ENCODE measurements at places on chromosomes 5 and 9. TPM values are rescaled to one million over a fixed set of nuclear protein-coding genes. Genes with fewer than 3 reads are reported as not detected.

CEMIP2 gene
- 39.7 TPM for total RNA-seq

GABRA6 gene
- total RNA-seq, result not detected

ALDOB gene
- not detected for total RNA-seq

FCN2 gene
- 1.0 TPM for total RNA-seq

TLE4 gene
- total RNA-seq, result 14.6 TPM

CD180 gene
- total RNA-seq, result 1.0 TPM

FAM153A gene
- not detected for total RNA-seq

ARL14EPL gene
- not detected for total RNA-seq

EPB41L4A gene
- total RNA-seq, result 21.4 TPM

WNK2 gene
- 4.7 TPM for total RNA-seq

STPG3 gene
- not detected for total RNA-seq

CYSTM1 gene
- total RNA-seq, result 3.1 TPM

PCDHB3 gene
- 1.6 TPM for total RNA-seq

SNX24 gene
- total RNA-seq, result 11.5 TPM

ZNF883 gene
- 3.1 TPM for total RNA-seq

RPL35 gene
- 2,732 TPM for total RNA-seq

PCSK1 gene
- not detected for total RNA-seq

RNF180 gene
- 2.6 TPM for total RNA-seq

INSL6 gene
- total RNA-seq, result not detected

SLC23A1 gene
- total RNA-seq, result not detected

HNRNPK gene
- total RNA-seq, result 446 TPM

PRLR gene
- total RNA-seq, result 0.52 TPM

SNCAIP gene
- 6.8 TPM for total RNA-seq

GEMIN5 gene
- 18.8 TPM for total RNA-seq

PCDHGC4 gene
- 3.7 TPM for total RNA-seq

BARHL1 gene
- total RNA-seq, result not detected

MELK gene
- 6.3 TPM for total RNA-seq

MYORG gene
- total RNA-seq, result 4.2 TPM

MTMR12 gene
- 15.1 TPM for total RNA-seq

Measured in skeletal muscle tissue (tissue), 5 donors.